Activated naive CD4-positive, alpha-beta T cell (primary cell): ENCODE measurements at places on chromosomes 11 and 22.

DNA sequence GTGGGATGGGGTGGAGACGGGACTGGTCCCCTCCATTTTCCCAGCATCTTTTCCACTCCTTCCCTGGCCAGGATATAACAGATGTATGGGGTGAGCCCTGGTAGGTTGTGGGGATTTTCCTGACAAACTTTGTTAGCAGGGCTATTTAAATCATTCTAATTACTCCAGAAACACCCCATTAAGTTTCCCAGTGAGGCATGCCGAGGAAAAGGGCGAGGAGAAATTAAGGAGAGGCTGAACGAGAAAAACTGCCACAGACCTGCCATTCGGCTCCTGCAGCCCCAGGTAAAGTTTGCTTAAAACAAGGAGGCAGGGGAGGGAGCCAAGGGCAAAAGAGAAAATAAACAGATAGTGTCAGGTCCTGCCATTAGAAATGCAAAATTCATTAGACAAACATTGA lies 428.2 kb downstream of the BUD13 start:
- no peak for DNase-seq

GRCh38 chr11:1006762-1007161 lies 29.8 kb downstream of the MUC6 start:
- no peak for DNase-seq

DNA sequence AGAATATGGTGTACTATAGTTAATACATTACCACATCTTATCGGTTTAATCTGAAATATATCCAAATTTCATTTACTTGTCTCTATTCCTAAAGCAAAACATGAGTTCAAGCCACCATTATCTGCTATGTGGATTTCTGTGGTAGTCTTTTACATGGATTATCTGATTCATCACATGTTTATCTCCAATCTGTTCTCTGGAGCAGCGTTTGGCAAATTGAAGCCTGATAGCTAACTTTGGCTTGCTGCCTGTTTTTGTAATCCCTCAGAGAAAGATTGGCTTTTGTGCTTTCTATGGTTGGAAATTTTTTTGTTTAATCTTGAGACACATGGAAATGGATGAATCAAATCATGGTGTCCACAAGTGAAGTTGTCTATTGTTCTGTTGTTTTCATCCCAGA lies 274.3 kb downstream of the JRKL start:
- DNase-seq: no peak

- DNase-seq: no peak
Observed at GRCh38 chr11:27705873-27706820, 5.9 kb upstream of the BDNF start.
